ENCODE measurements at places on chromosomes 2 and 18.
A peak's percentile ranks its signal among the peaks of the same experiment; 100 is the strongest.

DNA sequence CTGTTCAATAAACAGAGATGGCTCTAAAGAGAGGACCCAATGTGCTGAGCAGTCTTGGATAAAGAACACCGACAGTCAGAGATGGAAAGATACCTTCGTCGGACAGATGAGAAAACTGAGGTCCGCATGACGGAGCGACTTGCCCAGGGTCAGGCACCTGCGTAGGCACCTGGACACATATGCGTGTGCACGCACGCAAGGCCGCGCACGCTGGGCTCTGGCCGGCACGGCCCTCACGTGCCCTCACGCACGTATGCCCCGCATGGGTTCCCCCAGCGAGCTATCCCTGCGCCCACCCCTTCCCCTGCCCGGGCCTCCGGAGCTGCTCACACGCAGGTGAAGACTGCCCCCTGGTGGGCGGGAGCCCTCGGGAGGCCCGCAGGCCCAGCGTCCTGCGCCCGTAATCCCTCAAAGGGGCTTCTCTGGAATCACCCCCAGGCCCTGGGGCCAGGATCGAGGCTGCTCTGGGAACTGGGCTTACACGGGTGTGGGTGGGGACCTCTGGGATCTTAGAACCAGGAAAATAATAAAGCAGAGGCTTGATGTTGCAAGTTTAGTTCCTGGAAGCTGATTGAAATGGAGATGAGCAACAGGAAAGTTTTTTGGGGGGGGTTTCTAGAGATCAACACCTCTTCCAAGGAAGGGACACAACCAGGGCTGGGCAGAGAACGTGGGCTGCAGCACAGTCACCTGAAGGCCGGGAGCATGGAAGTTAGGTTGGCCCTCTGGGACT, 246.3 kb downstream of the TNS1 start:
- DNase-seq: peak; percentile 57

- DNase-seq: no peak
These were observed 337.6 kb upstream of the FIGN start for GRCh38 chr2:164073101-164074074.

- no peak for DNase-seq
These were observed 230.1 kb upstream of the CCDC150 start for GRCh38 chr2:196409376-196409775.

DNA sequence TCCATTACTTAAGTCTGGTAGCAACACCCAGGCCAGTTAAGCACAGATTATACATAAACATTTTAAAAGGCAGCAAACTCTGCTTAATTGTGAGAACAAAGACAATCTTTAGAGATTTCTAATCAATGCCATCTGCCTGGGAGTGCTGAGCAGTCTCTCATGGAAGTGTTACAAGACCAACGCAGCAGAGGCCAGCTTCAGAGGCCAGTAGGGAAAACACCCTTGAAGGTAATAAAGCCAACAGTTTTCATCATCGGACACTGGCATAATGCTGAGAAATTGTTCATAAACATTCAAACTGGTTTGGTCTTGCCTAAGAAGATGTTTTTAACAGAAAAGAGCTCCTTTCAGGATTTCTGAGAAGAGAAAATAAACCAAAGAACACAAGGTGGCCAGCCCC, 35.0 kb downstream of the EPB41L3 start:
- no peak for DNase-seq

DNA sequence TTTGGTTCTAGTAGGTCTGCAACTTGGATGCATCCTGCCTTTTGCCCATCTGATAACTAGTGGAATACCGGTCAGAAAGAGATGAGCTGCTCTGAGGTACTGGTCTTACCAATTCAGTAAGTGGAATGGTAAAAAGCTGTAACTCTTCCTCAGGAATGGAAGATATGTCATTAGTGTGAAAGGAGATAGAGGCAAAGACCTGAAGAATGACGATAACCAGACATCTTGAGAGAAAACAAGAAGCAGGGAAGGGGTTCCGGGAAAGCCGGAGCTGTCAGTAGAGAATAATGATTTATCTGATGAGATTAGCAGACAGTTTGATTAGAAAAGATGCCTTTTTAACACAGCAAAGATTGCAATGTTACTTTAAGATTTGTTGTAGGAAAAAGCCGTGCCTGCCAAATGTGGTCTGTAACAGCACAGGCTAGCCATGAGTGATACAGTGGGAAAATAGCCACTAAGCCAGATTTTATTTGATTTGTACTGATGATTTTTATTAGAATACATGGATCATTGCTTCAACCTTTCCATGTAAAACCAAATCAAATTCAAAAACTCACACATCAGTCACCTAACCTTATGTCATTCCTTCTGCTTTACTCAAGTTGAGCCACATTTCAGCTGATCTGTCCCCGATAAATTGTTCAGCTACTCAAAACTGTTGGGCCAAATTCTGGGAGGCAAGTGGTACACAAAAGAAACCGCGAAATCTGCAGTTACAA, 110.0 kb downstream of the TCF4 start:
- DNase-seq: no peak

- no peak for DNase-seq
These were observed 596.0 kb downstream of the LRP1B start for GRCh38 chr2:141534666-141535362.

GRCh38 chr18:21180588-21180987, 61.4 kb upstream of the GREB1L start:
- DNase-seq: no peak

GRCh38 chr2:86221066-86221684, 21.9 kb downstream of the MRPL35 start:
- DNase-seq: peak; percentile 44

- no peak for DNase-seq
These were observed 81.0 kb downstream of the APLF start for GRCh38 chr2:68548396-68548795.

DNA sequence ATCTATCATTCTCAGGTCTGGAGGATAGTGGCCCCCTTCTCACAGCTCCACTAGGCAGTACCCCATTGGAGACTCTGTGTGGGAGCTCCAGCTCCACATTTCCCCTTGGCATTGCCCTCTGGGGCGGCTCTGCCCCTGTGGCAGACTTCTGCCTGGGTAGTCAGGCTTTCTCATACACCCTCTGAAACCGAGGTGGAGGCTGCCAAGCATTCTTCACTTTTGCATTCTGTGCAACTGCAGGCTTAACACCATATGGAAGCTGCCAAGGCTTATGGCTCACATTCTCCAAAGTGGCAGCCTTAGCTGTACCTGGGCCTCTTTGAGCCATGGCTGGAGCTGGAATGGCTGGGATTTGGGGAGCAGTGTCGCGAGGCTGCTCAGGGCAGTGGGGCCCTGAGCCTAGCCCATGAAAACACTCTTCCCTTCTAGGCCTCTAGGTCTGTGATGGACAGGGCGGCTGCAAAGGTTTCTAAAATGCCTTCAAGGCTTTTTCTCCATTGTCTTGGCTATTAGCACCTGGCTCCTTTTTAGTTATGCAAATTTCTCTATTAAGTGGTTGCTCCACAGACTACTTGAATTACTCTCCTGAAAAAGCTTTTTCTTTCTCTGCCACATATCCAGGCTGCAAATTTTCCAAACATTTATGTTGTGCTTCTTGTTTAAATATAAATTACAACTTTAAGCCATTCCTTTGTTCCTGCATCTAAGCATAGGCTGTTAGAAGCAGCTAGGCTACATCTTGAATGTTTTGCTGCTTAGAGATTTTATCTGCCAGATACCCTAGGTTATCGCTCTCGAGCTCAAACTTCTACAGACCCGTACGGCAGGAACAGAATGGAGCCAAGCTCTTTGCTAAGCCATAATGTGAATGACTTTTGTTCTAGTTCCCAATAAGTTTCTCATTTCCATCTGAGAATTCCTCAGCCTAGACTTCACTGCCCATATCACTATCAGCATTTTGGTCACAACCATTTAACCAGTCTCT, 206.5 kb downstream of the CPS1 start:
- DNase-seq: no peak

DNA sequence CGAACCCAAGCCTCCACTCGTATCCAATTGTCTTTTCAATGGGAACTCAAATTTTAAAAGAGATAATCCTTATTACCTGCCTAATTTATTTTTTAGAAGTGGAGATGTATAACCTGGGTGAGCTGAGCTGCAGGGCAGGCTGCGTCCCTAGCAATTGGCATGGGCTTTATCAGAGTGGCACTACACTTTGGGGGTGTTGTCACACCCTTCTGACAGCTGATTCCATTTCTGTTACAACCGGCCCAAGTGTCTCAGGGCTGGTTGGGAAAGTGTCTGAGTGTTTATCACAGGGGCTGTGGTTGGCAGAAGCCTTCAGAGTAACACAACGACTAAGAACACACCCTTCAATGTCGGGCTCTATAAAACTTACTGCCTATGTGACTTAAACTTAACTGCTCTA, 295.0 kb downstream of the SMAD2 start:
- DNase-seq: no peak

DNA sequence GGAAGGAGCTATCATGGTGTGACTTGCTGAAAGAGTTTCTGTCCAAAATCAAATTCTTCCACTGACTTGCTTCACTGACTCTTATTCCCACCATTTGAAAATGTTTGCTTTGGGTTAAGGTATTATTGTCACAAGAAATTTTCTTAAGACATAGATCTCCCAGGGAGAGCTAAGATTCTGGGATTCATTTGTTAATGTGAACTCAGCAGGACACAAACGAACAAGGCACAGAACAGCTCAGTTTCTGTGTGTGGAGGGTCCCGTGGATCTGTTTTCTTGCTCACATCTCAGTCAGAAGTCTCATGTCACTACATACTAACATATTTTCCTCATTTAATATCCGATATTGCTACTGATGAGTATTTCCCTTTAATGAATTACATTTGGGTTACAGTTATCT, 8.2 kb upstream of the HNRNPA3 start:
- DNase-seq: no peak

GRCh38 chr2:61177727-61178549, 15.9 kb downstream of the C2orf74 start:
- DNase-seq: no peak

DNA sequence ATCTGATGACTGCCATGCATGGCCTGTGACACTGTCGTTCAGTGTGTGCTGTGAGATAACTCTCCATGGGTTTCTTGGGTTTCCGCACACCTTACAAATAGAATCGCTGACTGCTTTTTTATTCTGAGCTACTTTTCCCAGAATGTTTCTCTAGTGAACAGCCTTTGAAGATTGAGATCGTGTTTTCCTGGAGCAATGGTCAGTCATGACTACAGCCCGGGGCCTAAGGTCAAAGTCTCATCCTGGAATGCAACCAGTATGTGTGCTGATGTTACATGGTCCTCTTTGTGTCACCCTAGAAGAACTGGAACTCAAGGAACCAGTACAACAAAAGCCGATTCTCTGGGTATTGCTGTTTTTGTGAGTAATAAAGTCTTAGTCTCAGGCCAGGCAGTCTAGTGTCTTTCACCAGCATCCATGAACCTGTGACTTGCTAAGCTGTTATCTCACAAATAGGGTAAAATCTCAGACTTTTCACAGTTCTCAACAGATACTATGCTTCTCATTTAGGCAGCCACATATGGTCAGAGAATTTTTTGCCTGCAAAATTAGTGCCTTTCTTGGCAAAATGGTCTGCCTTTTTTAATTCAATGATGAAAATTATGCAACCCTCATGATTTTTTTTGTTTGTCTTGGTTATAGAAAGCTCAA, 124.9 kb upstream of the PIEZO2 start:
- no peak for DNase-seq

GRCh38 chr2:203802342-203803052, 65.1 kb upstream of the CTLA4 start:
- DNase-seq: no peak

DNA sequence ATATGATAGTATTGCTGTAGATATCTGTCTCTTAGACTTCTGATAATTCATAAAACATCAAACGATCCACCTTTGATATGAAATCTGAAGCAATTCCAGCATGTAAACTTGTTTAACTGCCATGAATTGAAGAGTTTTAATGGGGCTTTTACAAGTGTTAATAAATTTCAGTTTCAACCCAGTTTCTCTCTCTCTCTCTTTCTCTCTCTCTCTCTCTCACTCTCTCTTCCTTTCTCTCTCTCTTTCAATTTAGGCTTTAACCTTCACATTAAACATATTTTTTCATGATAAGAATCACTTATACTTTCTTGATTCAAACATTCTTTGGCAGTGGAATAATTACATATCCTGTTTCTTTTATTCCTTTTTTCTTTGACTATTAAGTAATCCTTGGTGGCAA, 296.1 kb downstream of the EPHA4 start:
- no peak for DNase-seq

DNA sequence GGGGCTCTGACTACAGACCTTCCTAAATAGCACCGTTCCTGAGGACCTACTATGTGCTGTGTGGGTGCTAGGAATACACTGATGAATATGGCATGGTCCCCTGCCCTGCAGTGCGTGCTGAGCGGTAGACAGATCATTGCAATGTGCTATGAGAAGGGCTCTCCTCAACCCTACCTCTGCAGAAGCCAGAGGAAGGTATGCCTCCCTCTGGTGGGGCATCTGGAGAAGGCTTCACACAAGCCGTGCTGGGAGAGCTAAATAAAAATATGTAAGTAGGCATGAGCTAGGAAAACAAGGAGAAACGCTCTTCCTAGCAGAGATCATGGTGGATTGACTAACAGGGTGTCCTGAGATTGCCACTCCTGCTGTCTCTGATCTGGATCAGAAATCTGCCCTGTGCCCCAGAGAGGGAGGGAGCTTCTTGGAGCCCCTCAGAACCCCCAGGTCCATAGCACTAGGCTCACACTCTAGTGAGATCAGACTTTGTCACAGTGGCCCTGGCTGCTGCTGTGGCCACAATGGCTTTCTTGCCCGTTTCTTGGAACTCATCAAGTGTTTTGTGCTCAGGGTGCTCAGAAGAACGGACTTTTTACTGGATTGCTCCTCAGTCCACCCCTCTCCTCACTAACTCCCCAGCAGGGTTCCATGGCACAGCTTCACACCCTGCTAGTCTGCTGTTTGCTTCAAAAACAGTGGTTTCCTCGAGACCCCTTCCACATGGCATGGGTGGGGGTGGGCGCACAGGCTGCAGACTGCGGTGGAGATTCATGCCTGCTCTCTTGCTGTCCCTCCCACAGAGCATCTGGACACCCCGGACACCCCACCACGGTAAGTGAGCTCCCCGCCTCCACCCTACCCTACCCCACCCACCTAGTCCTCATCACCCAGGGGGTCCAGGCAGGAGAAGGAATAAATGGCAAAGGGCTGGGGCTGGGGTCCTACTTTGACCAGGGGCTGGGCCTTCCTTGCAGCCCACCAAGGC, 14.2 kb downstream of the SIGLEC15 start:
- DNase-seq: no peak

DNA sequence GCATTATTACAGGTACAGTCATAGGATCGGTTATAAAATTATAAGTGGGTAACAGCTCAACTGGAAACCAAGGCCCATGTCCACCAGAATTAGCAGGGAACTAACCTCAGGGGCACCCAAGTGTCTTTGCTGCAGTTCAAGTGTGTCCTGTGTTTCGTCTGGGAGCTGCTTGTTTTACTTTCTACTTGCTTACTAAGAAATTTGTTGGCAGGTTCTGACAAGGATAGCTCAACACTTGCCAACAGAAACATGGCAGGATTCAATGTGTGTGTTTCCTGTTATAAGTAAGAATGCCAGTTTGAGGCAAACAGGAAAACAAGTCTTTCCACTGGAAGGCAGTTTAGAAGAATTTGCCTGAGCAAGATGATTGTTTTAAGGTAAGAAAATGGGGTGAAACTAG, 104.5 kb downstream of the EPHA4 start:
- DNase-seq: no peak
